ENCODE measurements at places on chromosomes 6 and 20.
A peak's percentile ranks its signal among the peaks of the same experiment; 100 is the strongest.

GRCh38 chr6:163991321-163991720, 576.8 kb downstream of the QKI start:
- no peak for DNase-seq

DNA sequence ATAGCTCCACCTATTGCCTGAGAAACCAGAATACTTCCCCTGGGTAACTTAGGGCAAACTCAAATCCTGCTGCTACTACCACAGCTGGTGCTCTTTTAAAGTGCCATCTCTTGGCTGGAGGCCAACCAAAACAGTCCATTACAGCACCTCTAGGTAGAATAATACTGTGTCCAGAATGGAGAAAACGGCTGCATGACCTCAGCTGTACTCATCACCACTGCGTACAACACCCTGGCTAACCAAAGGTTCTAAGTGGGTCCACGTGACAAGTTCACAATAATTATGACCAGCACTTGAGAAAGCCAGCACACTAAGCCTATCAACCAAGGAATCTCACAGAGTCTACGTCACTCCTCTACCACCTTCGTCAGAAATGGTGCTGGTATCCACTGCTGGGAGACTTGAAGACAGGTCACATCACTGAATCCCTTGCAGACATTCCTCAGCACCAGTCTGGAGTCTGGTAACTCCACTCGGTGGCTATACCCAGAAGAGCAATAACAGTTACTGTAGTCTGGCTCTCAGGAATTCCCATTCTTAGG, 40.9 kb upstream of the PKIB start:
- no peak for DNase-seq

DNA sequence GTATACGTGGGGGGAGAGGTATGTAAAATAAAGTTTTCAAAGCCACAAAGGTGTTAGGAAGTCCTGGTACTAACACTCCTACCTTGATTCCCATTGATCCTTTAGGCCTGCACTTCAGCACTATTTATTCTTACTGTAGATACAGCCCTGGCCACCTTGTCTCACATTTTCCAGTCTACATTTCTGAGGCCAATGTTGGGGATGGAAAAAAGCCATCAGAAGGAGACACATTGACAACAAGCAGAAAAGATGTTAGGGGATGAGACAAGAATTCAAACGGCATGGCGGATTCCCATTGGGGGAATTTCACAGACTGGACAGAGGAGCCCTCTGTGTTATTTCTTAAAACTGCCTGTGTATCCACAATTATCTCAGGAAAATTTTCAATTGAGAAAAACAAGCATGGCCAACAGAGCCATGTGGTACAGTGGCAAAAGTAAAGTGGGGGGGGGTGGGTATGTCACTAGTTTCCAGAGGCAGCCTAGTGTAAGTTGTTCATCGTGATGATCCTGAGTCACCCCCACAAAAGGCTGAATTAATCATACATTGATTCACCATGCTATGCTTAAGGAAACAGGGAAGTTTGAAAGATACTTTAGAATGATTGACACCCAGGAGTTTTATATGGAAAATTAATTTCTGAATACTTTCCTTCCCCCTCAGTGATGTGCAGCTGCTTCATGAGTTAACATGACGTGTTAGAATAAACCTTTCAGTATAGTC, 40.5 kb downstream of the RREB1 start:
- DNase-seq = no peak

DNA sequence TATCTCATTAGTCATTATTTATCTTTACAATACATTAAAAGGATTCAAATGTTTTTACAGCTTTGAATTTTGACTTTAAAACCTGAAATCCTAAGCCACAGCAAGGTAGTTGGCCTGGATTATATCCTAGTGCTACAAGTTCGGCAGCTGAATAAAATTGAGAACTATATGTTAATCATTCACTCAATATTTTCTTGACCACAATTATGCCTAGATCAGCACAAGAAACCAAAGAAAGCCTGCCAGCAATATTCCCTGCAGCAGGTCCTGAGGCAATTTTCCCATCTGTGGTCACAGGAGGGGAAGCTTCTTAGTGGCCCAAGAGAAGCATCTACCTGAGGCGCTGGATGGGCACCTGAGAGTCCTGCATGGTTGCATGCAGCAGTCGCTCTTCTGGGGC, 183.5 kb downstream of the GMDS start:
- DNase-seq = no peak

- DNase-seq = no peak
These were observed 120.4 kb downstream of the SESN1 start for GRCh38 chr6:108974201-108974600.

- no peak for DNase-seq
These were observed 127.9 kb downstream of the NRN1 start for GRCh38 chr6:5878792-5879191.

- no peak for DNase-seq
These were observed 84.7 kb downstream of the ASXL1 start for GRCh38 chr20:32442630-32443373.

DNA sequence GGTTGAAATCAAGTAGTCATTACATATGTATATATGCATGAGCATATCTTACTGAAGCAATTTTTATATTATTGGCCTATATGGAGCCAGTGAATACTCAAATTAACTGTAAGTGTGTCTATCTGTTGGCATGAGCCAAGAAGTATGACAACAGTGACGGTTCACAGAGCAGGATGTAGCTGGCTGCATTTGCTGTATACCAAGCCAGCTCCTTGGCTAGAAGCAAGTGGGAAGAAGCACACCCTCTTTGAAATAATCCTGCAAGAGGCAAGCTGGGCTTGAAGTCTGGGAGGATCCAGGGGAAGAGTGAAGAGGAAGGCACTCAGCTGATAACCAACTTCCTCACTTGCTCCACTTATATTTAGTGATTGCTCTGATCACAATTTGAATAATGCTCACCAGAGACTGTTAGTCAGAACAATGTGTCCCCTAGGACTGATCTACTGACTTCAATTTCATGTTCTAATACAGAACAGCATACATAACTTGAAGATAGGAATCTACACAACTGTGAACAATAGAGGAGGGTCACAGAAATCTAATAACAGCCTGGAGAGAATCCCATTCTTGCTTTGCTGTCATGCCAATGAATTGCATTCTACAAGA, 497.3 kb downstream of the PRKN start:
- no peak for DNase-seq

DNA sequence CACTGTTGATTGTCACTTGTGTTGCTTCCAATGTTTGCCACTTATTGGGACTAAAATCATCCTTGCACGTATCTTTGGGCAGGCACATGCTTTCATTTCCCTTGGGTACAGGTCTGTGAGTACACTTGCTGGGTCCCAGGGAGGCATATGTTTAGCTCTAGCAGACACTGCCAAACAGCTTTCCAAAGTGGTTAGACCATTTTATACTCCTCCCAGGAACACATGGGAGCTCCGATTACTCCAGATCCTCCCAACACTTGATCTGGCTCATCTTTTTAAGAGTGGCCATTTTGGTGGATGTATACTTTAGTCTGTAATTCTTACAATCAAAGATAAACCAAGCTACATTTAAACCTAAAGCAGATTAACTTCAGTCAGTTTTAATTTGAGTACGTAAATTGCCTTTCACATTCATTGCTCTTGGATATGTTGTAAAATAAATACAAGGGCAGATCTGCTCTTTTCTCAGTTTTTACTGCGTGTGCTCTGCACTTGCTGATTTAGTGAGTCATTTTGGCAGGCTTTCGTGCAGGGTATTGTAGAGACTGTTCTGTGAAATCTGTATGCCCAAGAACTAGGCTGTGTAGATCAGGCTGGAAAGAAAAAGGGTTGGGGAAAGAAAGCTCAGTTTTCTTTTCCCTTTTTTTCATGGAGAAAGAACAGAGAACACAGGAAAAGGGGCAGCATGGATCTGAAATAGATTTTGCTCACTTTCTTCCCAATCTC, 19.5 kb downstream of the SLC22A1 start:
- peak; percentile 44 for DNase-seq

DNA sequence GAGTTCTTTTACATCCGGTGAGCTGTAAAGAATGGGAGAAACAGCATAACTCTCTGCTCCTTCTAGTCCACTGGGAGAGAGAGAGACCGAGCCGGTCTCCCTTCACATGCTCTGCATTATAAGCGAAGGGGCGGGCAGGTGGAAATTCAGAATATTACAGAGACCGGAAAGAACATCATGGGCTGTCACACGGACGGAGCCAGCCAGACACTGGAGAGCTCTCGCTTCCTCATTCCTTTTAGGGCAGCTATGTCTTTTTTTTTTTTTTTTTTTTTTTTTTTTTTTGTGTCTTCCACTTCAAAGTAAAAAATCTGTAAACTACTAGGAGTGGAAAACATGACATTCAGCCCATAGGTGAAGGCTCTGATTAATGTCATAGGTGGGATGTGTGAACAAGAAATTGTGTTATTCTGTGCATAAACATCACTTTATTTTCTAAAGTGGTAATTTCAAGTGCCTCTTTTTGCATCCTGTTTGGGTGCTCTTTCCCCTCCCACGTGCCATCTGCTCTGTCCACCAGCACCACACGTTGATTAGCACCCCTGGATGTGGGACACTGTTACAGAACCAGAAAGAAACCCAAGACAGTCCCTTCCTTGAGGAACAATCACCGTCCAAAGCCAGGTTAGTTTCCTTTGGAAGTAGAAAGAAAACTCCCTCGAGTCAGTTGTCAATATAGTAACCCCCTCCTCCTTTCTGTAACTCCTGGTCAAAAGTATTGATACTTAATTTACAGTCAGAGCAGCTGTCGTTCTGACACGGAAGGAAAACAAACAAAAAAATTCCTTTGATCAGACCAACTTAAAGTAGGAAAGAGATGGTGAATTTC, at the start of gene TAGAP:
Gene TAGAP (minus strand): TSS at position 93 of the 829 bp plus-strand sequence. CDS start 845 bp downstream, outside the sequence.
- DNase-seq = no peak

DNA sequence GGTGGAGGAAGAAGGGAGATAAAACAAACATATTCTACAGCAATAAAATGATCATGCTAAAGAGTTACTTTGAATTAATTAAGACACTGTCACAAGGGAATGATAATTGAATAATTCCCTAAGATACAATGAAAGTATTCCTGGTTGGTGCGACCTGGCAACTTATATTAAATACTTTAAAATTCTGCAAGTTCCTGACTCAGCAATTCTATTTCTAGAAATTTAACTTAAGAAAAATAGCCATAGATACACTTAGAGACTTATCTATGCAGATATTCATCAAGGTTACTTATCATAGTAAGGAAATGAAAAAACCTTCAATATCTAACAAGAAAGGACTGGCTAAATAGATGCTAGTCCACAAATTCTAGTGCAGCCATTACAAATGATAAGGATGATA, 156.0 kb downstream of the BACH2 start:
- no peak for DNase-seq

- DNase-seq = peak; percentile 33
These were observed 5.3 kb downstream of the OARD1 start for GRCh38 chr6:41066867-41067304.

Measured in stimulated activated effector memory CD8-positive, alpha-beta T cell treated with anti-CD3 and anti-CD28 coated beads, Interleukin-12 subunit alpha, Interleukin-12 subunit beta, amount 100 ng/mL, for 72 hours (primary cell).